Cardiac septum (tissue), 1 donor: ENCODE measurements at places on chromosomes 7 and 10. TPM values are rescaled to one million over a fixed set of nuclear protein-coding genes. Genes with fewer than 3 reads are reported as not detected.

DNA sequence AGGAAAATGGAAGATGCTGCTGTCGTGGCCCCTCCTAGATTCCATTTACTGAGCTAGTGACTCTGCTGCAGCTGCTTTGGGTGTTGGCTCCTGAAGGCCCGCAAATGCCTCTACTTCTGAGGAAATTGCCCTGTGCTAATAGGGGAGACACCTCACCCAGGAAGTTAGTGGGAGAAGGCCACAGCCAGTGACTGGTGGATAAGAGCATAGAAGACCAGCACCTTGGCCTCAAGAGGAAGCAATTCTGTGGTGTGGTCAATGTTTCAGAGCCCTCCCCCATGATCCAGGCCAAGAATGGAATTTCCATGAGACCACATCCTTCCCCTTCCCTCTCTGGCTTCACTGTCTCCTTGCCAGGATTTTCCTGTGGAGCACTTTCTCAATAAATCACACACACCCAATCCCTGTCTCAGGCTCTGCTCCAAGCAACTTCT lies 25.0 kb upstream of the FZD1 start:
- no peak for DNase-seq

GRCh38 chr10:78524941-78525340 lies 491.3 kb downstream of the RPS24 start:
- DNase-seq: no peak

ANKRD61 gene
- not detected for total RNA-seq

RARRES2 gene
- total RNA-seq: 10.6 TPM

DNA sequence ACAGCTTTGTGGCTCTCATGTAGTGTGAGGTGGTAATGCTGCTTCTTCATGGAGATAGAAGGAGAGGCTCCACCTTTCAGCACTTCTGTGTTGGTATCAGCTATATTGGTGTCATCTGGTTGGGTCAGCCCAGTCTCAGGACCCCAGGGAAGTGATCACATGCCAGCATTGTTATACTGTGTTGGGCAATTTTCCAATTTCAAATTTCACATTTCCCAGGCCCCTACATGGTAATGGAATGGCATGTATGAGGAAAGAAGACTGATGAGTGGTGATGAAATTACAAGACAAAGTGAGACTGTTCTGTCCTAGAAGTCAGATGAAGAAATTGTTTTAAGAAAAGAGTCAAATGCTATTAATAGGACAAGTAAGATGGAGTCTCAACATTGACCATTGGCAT lies 3.7 kb upstream of the AKR1C3 start:
- DNase-seq: no peak

DNA sequence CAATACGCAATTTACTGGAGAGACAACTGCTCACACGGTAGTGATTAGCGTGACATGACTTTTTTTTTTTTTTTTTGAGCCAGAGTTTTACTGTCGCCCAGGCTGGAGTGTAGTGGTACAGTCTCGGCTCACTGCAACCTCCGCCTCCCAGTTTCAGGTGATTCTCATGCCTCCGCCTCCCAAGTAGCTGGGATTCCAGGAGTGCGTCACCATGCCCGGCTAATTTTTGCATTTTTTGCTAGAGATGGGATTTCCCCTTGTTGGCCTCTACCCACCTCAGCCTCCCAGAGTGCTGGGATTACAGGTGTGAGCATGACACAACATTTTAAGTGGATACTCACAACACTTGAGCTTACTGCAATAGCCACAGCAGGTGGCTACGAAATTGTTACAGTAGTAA lies 11.9 kb downstream of the ARL4A start:
- no peak for DNase-seq

ABCC2 gene
- total RNA-seq: 0.30 TPM
